IPS-NIHi11 (cell line): ENCODE measurements at places on chromosomes 3 and 15.

DNA sequence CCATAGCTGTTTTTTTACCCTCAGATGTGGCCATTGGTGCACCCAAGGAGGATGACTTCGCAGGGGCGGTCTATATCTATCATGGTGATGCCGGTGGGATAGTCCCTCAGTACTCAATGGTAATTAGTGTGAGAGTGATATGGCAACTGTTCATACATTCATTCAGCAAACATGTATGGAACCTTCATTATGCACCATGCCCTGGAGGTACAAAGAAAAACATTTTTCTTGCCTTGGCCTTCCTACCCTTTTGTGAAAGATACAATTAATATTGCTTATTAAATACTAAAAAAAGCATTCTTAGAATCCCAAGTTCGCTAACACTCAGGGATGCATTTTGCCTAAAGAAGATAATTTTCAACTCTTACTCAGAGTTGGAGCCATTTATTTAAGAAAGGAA, 342.4 kb upstream of the CTDSPL start:
- DNase-seq = no peak

GRCh38 chr3:24551626-24552025, 57.0 kb upstream of the THRB start:
- no peak for DNase-seq

GRCh38 chr3:151015767-151016477, 43.4 kb upstream of the CLRN1 start:
- DNase-seq = no peak

GRCh38 chr3:177610686-177611633, 413.7 kb upstream of the TBL1XR1 start:
- DNase-seq = no peak

GRCh38 chr3:171854649-171855305, 11.6 kb downstream of the TMEM212 start:
- DNase-seq = no peak

DNA sequence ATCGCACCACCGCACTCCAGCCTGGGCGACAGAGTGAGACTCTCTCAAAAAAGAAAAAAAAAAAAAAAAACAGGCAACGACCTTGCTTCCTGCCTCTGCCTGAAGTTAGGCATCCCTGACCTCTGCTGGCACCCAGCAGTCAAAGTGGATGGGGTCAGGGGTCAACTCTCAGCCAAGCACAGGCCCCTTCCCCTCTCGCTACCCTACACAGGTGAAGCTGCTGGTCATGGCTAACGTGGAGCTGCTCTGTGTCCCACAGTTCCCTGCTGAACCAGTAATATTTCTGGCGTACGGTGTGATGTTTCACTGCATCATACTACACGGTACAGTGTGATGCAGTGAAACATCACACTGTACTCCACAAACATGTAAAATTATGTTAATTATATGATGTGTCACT, 13.9 kb upstream of the FRG2C start:
- DNase-seq = no peak

GRCh38 chr3:40291471-40291870, 18.0 kb upstream of the EIF1B start:
- DNase-seq = no peak

- no peak for DNase-seq
Measured at GRCh38 chr3:135147657-135148056, 352.6 kb downstream of the EPHB1 start.

DNA sequence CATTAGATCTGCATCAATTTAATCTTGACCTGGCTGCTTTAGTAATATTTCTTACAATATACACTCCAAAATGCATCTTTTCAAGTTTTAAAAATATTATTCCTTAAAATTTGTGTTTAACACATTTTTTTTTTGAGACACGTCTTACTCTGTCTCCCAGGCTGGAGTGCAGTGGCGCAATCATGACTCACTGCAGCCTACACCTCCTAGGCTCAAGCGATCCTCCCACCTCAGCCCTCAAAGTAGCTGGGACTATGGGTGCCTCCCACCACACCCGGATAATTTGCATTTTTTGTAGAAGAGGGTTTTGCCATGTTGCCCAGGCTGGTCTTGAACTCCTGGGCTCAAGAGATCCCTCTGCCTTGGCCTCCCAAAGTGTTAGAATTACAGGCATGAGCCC, 73.6 kb downstream of the ETV5 start:
- no peak for DNase-seq

DNA sequence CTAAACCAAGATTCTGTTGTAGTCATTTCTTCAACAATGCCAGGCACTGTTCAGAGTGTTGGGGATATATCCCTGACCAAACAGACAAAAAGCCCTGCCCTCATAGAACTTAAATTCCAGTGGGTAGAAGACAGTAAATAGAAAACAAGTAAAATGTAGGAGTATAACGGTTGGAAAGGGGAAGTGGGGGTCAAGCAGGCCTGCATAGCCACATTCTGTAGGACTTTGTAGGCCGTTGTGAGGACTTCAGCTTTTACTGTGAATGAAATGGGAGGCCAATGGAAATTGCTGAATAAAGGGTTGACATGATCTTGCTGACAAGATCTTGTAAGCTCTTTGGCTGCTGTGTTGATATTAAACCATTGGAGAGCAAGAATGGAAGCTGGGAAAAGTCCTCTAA, 1.8 kb downstream of the MRPS11 start:
- no peak for DNase-seq

DNA sequence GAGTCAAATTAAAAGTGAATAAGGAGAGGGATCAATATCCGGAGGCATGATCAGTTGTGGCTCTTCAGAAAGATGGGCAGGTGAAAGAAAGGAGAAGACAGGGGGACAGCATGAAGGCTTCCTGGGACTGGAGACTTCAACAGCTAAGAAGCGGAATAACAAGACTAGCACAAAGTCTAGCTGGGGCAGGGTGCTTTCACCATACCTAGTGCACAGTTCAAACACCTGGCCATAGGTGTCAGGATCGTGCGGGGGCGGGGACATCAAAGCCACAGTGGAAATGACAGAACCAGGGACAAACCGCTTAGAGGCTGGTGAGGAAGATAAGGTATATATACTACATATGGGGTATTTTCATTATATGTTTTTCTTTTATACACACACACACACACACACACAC, 66.2 kb upstream of the FOXP1 start:
- DNase-seq = no peak

- DNase-seq = no peak
Measured at GRCh38 chr3:173800154-173800553, 402.6 kb downstream of the NLGN1 start.

- no peak for DNase-seq
Measured at GRCh38 chr15:44075535-44075934, 119.5 kb downstream of the FRMD5 start.

GRCh38 chr3:186705882-186706780, 11.0 kb upstream of the KNG1 start:
- DNase-seq = no peak

GRCh38 chr15:80242132-80242769, 9.8 kb downstream of the CTXND1 start:
- DNase-seq = peak; percentile 67

GRCh38 chr15:100123611-100124010, 218.2 kb downstream of the ADAMTS17 start:
- no peak for DNase-seq

- DNase-seq = no peak
Measured at GRCh38 chr3:47161983-47162696, 1.8 kb downstream of the SETD2 start.

DNA sequence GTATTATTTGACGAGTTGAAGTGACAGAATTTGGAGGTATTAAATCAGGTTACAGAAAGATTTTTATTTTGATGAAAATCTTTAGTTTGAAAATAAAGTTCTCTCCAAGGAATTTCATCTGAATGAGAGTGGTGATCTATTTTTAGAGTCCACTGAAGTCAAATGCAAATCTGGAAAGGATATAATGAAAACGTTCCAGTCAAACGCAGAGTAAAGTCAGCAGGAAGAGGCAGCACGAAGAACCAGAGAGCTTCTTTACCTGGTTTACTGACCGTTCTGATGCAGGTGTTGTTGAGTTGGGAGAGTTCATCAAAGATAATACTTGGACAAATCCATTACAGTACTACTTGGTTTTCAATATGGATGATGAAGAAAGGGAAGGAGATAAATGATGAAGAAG, 8.7 kb downstream of the P2RY14 start:
- DNase-seq = no peak

- DNase-seq = no peak
Measured at GRCh38 chr3:106877627-106878026, 499.6 kb upstream of the CCDC54 start.

GRCh38 chr15:84725001-84725491, 9.1 kb upstream of the SEC11A start:
- DNase-seq = no peak

GRCh38 chr3:176714034-176714433, 483.2 kb downstream of the TBL1XR1 start:
- no peak for DNase-seq

DNA sequence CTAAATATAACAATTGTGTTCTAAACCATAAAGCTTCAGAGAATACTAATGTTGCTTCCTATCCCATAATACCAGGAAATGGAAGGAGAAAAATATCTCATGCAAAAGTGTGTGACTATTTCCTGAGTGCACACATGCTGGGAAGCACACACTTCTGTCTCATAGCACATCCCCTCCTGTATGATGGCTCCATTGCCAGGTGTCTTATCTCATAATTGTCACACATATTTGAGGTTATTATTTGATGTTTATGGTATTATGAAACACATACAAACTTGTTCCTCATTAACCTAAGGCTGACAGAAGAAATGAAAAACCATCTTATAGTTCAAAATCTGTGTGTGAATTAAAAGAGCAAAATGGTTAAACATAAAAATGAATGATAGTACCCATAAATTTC, 65.4 kb downstream of the SERP1 start:
- no peak for DNase-seq

DNA sequence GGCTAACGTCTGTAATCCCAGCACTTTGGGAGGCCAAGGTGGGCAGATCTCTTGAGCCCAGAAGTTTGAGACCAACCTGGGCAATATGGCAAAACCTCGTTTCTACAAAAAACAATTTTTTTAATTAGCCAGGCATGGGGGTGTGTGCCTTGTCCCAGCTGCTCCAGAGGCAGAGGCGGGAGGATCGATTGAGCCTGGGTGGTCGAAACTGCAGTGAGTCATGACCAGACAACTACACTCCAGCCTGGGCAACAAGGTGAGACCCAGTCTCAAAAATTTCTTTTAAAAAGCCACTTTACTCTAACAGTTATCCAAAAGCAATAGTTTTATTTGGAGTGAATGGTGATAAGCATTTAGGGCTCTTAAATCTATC, 12.5 kb downstream of the TRIM59 start:
- no peak for DNase-seq

GRCh38 chr3:189781415-189781814, 150.2 kb downstream of the TP63 start:
- no peak for DNase-seq

DNA sequence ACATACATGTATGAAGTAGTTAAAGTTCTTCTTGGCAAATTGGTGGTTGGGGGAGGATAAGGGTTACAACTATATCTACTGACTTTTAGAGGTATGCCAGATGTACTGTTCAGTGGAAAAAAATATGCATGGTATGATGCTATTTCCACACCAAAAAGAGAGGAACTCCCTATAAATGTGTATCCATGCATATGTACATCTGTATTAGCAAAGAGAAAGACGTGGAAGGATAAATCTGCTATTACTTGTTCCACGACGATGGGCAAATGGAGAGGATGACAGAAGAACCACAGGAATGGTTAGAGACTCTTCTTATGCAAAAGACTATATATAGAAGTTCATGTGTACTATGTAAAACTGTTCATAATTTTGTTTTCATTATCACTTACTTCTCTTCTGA, 197.6 kb downstream of the RORA start:
- no peak for DNase-seq

DNA sequence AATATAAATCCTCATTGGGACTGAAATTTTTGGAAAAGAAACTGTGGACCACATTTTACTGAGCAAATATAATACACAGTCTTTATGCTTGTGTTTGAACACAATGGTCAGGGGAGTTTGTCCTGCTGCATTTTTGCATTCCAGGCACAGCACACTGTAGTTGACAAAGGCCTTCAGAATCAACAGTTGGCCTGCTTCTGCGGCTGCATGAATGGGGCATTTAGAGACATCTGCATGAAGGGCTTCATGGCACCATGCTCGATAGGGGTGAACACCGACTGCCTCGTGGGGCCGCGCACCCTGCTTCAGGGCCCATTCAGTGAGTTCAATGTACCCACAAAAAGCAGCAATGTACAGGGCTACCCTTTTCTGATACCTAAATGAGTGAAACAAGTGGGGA, 15.4 kb upstream of the COMMD2 start:
- no peak for DNase-seq

DNA sequence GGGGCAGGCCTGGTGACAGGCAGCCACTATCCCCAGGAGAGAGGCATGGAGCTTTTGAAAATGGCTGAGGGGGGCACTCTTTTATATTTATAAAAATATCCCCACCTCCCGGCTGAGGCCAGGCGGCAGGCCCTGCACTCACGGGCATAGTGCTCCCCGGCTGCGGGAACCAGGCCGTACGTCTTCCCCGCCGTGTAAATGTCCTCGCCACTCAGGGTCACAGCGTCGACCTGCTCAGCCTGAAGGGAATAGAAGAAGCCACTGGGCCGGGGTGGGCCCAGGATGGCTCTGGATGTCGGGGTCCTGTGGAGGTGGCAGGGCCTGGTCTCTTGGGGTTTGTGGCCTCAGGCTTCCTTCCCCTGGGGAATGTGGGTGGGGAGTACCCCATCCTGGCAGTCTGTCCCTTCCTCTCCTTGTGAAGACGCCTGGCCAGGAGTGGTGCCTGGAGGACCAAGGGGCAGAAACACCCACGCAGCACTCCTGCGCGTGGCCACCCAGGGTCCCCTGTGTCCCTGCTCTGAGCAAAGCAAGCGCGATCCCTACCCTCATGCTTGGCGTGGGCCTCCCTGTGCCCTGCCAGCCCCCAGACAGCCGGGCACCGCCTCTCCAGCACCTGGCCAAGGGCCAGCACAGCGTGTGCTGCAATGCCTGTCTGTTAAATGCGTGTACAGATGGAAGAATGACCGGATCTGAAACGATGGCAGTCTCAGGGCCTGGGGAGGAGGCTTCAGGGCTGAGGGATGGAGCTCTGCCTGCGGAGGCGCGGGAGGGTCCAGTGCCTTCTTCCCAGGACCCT, 18.9 kb downstream of the MELTF start:
- DNase-seq = no peak

GRCh38 chr3:41845826-41846225, 116.1 kb downstream of the ULK4 start:
- no peak for DNase-seq

DNA sequence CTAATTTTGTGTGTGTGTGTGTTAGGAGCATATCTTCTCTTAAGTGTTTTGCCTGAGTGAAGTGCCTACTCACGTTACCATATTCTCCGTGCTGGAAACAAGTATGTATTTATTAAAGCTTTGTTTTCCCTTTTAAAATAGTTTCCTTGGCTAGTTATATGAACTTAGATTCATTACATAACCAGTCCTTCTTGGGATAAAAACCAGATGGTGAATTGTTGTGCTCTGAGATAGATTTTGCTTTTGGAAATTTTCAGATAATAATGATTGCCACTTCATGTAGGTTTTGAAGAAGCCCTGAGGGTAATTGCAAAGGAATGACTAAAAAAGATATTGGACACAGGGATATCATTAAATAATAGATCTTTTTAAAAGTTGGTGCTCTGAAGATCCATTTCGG, 390.2 kb upstream of the SGO1 start:
- DNase-seq = no peak

GRCh38 chr3:43162230-43163084, 56.6 kb upstream of the POMGNT2 start:
- no peak for DNase-seq

- DNase-seq = peak; percentile 74
Measured at GRCh38 chr3:42043099-42043813, 47.9 kb upstream of the TRAK1 start.

GRCh38 chr15:78933823-78934654, 10.8 kb downstream of the CTSH start:
- DNase-seq = no peak
